CD4-positive, alpha-beta T cell treated with Interleukin-6 at 100 ng/mL for 8 hours (primary cell): ENCODE measurements at places on chromosomes 1 and 21.

DNA sequence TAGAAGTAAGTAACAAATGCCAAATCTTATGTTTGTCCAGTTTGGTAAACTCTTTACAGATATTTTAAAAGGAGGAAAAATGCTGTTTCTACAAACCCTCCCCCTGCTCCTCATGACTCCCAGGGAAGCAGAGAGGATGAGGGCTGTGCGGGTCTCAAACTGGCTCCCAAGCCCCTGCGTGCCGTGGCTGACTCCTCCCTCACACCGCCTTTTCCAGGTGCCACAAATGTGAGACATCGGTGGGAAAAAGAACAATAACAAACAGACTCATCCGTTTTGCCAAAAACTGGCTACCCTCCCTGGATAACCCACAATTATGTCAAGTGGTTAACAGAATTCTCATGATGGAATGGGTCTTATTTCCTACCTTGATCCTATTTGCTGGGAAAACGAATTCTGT, 594.6 kb downstream of the PTPRU start:
- no peak for DNase-seq

DNA sequence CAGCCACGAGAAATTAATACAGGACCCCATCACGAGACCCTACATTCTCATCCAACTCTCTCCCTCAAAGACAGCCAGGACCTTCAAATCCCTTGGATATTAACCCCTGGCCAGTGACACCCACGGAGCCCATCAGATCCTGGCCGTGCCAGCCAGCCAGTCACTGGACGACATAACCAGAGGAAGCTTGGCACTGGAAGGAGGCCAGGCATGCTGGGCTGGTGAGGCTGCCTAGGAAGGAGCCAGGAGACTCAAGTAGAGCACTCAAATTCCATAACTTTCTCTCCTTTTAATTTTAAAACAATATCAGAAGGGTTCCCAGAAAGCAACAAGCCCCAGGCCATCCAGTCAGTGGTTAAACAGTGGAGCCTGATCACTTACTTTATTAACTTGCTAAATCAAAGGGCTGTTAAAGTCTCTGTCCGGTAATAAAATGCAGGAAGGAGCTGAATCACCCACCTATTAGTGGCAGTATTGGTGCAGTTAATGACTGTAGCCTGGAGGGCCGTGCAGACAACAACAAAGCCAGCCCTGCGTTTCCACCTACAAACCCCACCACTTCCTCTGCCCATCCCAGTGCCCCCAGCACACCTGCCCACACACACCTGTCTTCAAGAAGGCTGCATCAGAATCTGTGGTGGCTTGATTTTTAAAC, 78.0 kb downstream of the HIVEP3 start:
- no peak for DNase-seq

GRCh38 chr1:229068270-229068987, 202.5 kb upstream of the RAB4A start:
- peak; percentile 7 for DNase-seq

DNA sequence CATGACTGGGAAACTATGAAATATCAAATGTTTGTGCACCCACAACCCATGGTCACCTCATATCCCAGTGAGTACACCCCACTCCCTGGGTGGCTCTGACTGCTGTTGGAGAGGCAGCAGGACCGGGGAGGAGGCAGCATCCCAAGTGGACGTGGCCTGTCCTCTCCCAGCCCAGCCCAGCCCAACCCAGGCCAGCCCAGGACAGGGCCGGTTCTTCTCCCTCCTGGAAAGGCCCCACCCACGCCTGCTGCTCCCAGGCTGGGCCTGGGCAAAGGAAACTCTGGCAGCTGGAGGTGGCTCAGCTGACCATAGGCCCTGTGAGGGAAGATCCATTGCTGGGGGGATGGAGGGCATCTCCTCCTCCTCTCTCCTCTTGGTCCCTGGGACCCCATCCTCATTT, 19.1 kb downstream of the MATN1 start:
- DNase-seq: no peak

DNA sequence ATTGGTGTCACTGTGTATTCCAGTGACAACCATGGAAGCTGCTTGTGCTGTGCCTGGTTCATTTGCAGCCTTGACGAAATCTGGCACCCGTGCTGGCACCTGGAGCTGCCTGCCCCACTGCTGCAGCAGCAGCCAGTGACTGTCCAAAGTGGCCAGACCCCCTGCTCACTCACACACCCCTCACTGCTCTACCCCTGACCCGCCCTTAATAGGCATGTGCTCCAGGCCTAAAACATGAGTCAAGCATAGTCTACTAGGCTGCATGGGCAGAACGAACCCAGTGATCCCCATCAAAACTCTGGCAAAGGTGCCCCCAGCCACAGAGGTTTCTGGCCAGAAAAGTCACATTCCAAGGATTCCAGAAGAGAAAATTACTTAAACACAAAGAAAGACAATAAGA, 7.7 kb downstream of the PRAMEF1 start:
- no peak for DNase-seq

- no peak for DNase-seq
Measured at GRCh38 chr1:162710780-162711465, 78.7 kb downstream of the DDR2 start.

- DNase-seq: no peak
Measured at GRCh38 chr21:28492127-28492526, 500.6 kb downstream of the LTN1 start.

DNA sequence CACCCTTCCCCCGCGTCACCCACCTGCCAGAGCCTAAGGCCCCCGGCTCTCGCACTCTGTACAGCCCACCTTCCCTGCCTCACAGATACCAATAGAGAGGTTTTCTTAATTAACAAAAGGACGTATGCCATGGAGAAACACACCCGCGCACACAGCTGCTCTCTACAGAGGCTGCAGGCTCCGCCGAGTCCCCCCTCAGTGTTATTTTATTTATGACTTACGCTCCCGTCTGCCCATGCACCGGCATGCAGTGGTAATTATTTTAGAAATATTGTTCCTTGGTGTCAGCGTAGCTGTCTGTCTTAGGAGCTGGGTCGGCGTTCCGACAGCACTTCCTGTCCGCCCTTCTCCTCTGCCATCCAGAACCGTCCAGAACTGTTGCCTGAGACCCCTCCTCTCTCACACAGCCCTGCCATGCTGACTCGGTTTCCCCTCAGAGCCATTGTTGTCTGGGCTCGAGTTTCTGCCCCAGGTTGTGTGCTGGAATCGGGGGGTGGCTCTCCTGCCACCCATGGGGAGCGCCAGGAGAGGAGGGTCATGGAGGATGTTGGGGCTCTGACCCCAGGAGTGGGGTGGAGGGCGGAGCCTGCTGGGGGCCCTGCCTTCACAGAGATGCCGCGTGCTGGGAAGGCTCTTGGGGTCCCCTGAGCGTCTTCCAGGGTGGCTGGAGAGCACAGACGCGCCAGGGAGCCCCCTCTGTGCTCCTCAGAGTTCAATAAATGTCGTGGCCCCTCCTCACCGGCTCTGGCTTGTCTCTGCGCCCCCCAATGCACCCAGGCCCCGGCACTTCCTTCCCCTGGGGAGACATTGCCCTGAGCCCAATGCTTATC, 39.6 kb upstream of the COL6A1 start:
- DNase-seq: no peak

DNA sequence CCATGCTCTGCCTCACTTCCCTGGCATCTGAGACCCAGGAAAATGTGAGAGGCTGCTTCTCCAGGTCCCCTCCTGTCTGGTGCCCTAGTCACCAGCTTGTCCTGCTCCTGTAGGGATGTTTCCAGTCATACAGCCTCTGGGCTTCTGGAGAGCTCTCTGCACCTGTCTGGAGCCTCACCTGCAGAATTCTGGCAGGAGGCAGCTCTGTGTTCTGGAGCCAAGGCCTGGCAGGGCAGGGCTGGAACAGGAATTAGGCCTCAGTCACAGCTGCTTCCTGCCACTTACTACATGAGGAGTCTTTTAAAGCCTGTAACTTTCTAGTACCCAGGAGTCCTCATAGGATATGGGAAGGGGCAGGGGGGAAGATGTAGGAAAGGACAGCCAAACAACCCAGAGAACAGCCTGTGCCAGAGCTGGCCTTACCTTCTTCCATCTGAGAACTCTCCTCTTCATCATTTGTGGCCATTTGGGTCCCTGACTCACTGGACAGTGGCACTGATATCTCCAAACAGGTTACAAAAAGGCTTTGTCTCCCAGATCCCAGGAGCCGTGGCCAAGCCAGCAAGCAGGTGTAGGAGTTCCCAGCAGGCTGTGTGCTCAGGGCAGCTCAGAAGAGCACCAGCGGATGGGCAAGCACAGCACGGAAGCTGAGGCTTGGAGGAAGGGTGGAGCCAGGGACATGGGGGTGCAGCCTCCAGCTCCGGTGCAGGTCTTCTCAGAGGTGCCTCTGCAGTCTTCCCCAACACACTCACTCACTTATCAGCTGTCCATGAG, 31.4 kb upstream of the ARTN start:
- DNase-seq: no peak

DNA sequence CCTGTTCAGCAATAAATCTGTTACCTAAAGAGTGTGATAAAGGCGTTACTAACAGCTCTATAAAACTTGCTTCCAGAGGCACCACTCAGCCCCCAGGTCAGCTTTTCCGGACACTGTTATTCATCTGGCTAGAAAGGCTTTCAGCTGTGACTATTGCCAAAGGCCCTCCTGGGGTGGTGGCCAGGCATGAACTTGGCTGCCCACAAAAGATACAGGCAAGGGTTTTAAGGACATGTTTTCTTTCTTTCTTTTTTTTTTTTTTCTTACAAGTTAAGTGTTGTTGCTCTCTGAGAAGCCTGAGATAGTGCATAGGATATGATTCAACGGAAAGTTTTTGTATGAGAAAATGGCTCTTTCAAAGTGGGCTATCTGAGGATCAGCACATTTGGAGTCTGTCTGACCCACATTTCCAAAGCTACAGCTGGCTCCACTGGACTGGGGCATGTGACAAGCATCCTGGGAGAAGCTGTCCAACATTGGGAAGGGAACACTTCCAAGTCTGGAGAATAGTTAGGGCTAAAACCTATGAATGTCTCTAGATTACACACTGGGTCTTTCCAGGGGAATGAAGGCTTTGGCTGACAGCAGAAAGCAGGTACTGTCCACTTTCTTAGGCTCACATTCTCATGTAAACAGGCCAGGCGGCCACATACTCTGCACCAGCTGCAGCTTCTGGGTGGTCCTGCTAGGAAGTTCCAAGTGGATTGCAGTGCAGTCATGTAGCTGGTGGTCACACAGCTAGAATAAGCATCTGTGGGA, 639.7 kb downstream of the LMO4 start:
- DNase-seq: no peak

- peak; percentile 96 for DNase-seq
Measured at GRCh38 chr1:59814180-59814900, 409 bp upstream of the HOOK1 start.

DNA sequence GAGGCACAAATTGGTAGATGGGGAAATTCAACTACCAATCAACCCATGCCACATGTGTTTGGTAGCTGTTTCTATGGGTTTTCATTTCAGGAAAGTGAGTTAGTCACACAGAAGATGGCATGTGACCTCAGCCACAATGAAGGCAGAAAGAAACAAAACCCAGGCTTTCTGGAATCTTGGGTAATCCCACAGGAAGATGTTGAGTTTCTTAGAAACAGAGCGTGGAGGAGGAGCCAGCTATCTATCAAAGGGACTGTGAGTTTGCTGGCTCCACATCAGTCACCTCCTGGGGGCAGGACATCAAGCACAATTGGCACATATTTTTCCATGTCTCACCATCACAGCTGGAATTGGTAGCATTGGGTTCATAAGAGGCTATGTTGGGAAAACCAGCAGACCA, 188.9 kb upstream of the PLXNA2 start:
- no peak for DNase-seq

DNA sequence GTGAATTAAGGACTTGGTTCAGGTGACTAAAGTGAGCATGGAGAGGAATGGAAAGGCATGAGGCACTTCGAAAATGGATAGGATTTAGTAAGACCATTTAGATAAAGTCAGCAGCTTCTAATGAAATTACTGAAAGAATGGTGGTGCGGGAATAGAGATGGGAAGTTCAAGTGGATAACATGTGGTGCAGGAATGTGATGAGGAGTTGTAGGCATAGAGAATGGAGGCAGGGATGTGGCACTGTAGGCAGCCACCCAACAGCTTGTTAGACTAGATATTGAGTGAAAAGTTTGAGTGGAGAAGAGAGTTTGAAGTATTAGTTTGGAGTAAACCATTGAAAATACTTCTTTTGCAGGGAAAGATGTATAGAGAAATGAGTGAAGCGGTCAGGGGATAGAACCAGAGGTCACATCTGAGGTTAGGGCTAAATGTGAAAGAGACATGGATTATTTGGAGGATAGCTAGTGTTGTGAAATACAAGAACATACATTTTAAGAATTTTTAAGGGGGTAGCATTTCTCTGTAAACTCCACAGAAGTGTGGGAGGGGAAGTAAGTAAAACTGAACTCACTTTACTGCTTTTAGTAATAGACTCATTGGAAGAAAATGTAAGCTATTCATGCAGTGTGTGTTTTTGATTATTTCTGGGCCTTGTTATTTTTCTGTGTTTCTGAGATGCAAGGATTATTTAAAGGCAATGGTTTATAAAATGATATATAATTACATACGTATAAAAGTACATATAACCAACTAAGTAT, 46.2 kb downstream of the DYRK1A start:
- DNase-seq: no peak

GRCh38 chr1:156081180-156081916, 917 bp downstream of the MEX3A start:
- DNase-seq: no peak
